ENCODE measurements at places on chromosomes 13 and 19. TPM values are rescaled to one million over a fixed set of nuclear protein-coding genes. Genes with fewer than 3 reads are reported as not detected.

DNA sequence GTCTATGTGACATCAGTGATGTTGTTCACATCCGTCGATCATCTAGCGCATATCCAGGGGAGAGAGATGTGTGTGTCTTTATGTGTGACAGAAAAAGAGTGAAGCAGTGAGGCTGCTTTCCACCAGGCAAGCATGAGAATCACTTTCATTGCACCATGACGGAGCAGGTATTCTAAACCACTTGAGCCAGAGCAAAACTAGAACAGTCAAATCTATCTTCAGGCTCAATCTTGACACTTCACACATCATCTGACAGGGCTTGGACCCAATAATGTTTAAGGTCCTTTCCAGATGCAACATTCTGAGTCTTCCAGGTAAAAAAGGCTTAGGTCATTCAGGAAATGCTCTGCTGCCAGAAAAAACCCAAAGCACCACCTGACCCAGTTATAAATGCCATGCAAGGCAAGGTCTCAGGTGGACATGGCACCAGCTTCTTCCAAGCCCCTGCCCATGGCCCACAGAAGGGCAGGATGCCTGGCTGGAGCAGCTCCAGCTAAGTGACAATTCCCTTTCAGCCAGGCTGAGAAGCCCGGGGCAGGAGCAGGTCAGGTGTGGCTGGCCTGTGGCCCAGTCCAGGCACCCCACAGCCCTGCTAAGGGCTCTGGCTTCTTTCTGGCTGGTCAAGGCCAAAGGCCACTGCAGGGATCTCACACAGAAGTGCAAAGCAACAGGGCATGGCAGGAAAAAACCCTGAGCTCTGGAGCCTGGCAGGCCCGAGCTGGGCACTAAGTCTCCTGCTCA is 5.0 kb downstream of the ELAVL1 start:
- no peak for DNase-seq

GRCh38 chr13:49844181-49844580 is 51.7 kb upstream of the KPNA3 start:
- DNase-seq, result no peak

LPAR2 gene
- total RNA-seq, result 3.0 TPM

DNA sequence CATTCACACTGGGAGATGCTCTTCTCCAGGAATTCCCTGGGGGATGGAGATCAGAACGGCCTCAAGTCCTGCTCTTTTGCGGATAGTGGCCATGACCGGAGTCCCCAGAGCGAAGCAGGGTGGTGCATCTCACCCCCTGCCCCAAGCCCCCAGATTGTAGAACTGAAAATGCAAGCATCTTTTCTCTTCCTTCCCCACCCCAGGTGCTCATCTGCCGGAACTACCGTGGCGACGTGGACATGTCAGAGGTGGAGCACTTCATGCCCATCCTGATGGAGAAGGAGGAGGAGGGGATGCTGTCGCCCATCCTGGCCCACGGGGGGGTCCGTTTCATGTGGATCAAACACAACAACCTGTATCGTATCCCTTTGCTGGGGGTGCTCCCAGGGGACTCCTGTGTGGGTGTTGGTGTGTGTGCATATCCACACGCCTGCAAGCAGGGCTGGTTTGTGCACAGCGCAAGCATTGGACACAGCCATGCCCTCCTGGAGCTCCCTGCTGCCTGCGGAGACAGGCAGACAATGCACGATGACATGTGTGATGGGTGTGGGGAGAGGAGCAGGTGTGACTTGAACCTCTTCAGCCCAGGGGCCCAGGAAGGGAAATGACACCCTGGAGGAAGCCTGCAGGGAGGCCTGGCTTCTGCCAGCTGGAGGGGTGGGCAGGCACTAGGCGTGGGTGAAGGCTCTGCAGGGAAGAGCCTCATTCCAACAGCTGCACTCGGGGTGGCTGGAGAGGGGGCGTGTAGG is 5.7 kb downstream of the AP1M1 start:
- DNase-seq, result no peak

SLC46A3 gene
- 6.5 TPM for total RNA-seq

DNA sequence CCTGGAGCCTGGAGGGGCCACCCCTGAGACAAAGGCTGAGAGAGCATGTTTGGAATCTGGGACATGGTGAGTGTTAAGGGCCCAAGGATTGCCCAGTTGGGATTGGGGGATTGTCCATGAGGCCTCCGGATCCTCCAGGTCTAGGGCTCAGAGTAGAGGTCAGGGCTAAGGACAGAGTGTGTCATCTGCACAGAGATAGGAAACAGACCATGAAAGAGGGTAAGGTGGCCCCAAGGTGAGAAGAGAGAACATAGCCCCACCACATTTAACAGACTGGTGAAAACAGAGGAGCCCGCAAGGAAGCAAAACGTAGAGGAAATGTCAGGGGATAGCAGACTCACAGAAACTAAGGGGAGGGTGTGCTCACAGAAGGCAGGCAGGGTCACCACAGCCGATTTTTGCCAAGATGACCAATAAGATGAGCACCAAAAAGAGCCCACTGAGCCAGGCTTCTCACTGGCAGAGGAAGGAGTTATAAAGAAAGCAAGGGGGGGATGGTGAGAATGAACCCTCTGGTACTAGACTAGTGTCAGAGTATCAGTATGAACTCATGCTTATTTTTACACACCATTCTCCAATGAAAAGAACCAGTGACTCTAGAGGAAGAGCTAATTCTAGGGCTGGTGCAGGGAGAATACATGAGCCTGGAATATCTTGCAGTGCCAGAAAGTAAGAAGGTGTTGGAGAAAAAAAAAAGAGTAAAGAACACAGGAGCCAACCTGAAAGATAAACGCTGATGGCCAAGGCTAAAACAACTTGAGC is 17.5 kb downstream of the DYRK1B start:
- no peak for DNase-seq

DNA sequence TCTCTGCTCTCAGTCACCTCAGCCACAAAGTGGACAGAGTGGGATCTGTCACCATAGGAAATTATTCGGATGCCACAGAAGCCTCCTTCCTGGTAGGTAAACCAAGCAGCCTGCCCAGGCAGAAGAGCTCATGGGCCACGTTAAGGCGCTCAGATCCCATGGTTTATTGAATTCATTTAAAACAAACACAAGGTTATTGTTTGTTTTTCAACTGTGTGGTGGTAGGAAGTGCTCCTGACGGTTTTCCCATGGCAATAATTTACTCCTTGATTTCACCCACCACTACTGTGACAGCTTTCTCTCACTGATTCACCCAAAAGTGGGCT is 14.4 kb downstream of the BCAM start:
- DNase-seq, result no peak

GRCh38 chr13:52432456-52432855 is 18.0 kb downstream of the VPS36 start:
- no peak for DNase-seq

DNA sequence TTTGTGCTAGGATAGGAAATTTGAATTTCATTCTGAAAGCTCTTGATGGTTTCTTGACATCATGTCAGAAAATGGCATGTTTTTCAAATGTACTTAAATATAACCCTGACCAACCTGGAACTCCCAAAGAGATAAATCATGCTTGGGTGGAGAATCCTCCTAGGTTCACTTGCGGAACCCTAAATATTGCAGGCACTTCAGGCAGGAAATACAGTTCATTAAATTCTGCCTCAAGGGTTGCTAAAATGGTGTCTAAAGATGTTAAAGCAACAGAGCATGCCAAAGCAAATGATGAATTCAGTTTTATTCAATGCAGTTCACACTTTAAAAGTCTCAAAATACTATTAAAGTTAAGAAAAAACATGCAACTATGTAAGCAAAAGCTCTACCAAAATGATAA is 415.9 kb downstream of the SLITRK6 start:
- DNase-seq, result no peak

WDR87 gene
- total RNA-seq, result not detected

PSG6 gene
- not detected for total RNA-seq

DNA sequence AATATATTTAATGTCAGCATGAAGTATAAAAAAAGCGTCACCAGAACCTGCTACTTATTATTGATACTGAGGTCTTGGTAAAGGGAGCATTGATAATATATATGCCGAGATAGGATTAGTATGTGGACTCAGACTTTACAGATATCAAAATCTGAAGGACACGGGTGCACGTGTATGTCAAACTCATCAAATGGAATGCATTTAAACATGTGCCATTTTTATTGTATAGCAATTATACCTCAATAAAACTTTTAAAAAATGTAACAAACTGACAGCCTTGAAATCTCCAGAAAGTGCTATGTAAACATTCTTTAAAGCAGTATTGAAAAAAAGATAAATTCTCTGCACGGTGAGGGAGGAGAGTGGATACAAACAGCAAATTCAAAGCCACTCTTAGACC is 157.9 kb downstream of the RNF17 start:
- DNase-seq, result no peak

ZNF57 gene
- total RNA-seq, result 3.3 TPM

DNA sequence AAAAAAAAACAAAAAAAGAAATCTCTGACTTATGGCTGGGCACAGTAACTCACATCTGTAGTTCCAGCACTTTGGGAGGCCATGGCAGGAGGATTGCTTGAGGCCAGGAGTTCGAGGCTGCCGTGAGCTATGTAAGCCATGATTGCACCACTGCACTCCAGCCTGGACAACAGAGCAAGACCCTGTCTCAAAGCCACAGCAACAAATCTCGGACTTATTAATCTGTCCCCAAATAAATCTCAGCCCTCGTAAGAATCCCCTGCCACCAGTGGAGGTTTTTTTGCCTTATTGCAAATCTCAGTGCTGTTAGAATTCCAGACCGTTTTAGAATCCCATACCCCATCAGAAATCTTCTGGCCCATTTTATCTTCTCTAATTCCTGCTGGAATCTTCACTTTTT is 4.9 kb downstream of the SHKBP1 start:
- no peak for DNase-seq

KCNK6 gene
- 2.6 TPM for total RNA-seq

DNA sequence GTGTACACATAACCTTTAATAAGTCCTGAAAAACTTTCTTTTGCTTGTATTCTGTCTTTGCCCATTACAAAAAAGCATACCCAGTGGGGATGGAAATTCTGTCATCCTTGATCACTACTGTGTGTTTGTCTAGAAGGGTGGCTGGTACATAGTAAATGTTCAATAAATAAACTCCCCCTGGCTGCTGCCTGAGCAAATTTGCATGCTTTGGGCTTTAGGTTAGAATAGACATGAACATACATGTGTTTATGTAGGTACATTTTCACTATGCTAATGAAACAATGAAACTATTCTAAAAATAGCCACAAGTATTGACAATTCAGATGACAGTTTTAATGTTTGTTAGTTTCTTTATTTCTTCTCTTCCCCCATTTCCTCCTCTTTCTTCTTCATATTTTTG is 36.1 kb downstream of the TNFSF13B start:
- no peak for DNase-seq

DNA sequence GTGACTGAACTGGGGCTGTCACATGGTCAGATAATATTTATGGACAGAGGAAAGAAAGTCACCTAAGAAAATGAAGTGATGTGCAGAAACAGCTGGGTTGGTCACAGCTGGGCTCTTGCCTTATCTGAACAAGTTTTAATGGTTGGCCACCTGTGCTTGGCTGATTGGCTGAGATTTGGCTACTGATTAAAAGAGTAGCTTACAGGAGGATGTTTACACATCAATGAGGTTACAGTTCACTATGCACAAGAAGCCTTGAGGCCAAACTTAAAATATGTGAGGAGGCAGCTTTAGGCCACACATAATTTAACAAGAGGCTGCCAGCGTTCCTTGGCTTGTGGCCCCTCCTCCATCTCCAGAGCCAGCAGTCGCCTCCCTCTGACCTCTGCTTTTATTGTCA is 99.2 kb upstream of the C1QTNF9B start:
- DNase-seq, result no peak

GRCh38 chr13:112842343-112842856 is 126.6 kb upstream of the MCF2L start:
- peak; percentile 26 for DNase-seq

DNA sequence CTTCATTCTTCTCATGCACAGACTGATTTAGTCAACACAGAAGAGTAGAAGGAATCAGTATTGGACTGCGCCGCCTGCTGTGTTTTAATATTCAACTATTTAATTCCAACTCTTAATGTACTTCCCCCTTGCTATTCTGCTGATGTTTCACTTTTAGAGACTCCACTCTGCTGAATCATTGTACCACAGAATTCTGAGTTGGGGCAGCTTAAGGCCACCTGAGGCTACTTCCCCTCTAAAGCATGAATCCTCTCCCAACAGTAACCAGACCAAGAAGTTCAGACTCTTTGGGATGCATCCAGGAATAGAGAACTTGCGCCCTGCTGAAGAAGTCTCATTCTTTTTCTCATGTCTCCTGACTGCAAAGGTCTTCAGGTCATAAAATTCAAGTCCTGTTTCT is 708.8 kb downstream of the UQCRFS1 start:
- DNase-seq, result no peak

GRCh38 chr13:72875233-72875632 is 93.3 kb downstream of the PIBF1 start:
- DNase-seq, result no peak

DAND5 gene
- total RNA-seq, result not detected

DNA sequence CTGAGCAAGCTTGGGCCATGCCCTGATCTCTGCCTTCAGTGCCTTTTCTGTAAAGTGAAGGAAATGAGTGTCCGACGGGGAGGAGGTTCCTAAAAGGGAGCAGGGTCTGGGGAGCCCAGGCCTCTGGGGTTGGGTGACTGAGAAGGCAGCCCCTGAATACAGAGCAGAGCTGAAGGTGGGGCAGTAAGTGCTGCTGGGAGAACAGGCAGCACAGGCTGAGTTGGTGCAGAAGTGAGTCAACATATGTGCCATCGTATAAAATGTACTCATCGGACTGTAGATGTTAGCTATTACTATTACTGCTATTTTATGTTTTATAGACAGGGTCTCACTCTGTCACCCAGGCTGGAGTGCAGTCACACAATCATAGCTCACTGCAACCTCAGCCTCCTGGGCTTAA is 1.0 kb upstream of the HAMP start:
- no peak for DNase-seq

DNA sequence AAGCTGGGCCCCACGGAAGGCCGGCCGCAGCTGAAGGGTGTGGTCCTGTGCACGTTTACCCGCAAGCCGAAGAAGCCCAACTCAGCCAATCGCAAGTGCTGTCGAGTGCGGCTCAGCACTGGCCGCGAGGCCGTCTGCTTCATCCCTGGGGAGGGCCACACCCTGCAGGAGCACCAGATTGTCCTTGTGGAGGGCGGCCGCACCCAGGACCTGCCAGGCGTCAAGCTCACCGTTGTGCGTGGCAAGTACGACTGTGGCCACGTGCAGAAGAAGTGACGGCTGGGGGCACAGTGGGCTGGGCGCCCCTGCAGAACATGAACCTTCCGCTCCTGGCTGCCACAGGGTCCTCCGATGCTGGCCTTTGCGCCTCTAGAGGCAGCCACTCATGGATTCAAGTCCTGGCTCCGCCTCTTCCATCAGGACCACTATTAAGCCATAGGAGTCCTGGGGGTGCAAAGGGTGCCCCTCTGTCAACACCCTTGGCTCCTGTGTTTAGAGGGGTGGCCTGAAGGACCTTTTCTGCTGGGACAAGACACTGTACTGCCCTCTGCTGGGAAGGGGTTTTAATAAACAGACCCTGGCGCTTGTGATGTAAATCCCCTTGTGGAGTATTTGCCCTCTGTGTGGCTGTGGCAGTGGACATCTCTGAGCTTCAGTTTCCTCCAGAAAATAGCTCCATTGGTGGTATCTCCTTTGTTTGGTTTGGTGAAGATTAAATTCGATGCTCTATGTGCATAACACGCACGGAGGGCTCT is 1.9 kb downstream of the MRPS12 start:
- DNase-seq, result no peak

CDC42EP5 gene
- 62.2 TPM for total RNA-seq

GRCh38 chr13:81133066-81133465 is 792.1 kb upstream of the SPRY2 start:
- no peak for DNase-seq

GRCh38 chr19:29283366-29283765 is 70.4 kb upstream of the UQCRFS1 start:
- no peak for DNase-seq
